SK-N-SH treated with all-trans-retinoic acid at 6 μM for 48 hours (cell line): ENCODE measurements at places on chromosomes 6 and 20.

DNA sequence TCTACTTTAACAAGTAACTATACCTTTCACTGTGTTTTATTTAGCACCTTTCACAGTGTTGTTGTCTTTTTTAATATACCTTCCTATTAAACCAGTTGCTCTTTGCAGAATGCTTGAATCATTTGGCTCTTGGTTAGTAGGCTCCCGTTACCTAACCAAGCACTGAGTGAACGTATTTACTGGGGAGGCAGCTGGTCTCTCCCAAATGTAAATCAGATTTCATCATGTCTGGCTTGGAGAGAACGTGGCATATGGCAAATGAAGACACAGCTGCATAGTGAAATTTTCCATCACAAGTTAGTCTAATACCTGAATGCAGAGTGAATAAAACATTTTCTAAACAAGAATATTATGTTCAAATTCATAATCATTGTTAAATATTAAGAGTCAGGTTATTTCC lies 12.4 kb downstream of the HTR1E start:
- no peak for ATAC-seq

GRCh38 chr6:13428583-13429405 lies 58.6 kb downstream of the GFOD1 start:
- ATAC-seq = no peak

- no peak for ATAC-seq
Measured at GRCh38 chr20:58459058-58459750, 56.0 kb downstream of the APCDD1L start.

DNA sequence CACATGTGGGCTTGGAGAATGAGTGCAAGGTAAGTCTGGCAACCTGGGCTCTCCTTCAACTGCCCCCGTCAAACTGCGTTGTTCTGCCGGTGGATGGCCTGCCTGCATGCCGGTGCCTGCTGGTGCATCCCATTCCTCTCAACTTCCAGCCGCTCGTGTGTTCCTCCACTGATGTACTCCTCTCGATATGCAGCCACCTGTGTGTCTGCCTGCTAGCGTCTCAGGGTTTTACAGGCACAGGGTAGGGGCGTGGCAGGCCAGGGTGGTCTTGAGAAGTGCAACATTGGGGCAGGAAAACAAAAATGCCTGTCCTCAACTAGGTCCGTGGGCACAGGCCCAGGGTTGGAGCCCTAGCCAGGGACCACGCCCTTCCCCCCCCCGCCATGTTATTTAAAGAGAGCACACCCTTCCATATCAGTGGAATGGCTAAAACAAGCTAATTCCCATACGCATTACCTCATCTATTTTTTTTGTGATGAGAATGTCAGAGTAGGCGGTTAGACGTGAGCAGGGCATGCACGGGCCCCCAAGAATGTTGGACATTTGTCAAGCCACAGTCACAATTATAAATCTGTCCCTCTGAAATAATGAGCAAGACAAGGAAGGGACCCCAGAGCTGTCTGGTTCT lies 33.2 kb downstream of the SERPINB6 start:
- no peak for ATAC-seq

GRCh38 chr6:152532556-152533422 lies 104.4 kb downstream of the SYNE1 start:
- ATAC-seq = no peak

DNA sequence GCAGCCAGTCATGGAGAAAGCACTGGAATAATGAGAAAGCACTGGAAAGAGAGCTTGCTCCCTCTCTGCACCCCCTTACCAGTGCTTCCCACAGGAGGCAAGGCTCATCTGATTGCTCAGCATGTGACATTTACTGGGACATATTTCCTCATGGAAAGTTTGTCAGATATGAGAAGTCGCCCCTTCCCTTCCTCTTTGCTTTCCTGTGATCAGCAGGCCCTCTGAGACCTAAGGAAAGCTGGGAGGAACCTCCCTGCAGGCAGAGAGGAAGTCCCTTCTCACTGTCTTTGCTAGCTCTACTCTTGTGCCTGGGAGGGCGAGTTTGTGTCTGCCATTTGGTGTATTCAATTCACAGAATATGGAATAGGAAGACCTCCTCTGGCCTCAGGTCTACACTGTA lies 283.8 kb downstream of the ALDH8A1 start:
- ATAC-seq = no peak

DNA sequence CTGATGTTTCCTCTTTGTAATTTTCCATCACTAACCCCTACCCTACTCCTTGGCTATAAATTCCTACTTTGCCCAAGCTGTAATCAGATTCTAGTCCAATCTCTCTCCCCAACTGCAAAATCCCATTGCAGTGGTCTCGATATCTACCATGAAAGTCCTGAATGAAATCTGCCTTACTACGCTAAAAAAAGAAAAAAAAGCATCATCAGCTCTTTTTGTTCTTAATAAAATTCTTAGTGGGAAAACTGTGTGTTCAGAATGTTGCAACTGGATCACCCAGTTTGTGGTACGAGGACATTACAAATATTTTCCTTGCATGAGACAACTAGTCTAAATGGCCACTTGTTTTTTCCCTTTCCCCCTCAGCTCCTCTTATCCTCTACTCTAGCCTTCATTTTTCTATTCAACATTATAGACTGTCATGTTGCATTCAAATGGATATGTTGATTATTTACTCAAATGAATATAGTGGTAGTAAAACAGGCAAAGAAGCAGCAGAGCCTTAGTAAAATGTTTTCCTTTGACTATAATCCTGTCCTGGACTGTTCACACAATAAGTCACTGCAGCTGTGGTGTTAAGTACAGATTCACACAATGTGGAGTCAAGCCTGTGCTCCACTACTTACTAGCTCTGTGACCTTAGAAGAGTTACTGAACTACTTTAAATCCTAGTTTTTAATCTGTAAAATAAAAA lies 527.1 kb upstream of the MARCKS start:
- no peak for ATAC-seq

GRCh38 chr6:81562169-81562568 lies 190.3 kb downstream of the TENT5A start:
- peak; percentile 94 for ATAC-seq

GRCh38 chr20:61683721-61684120 lies 382.0 kb downstream of the TAF4 start:
- no peak for ATAC-seq

- ATAC-seq = no peak
Measured at GRCh38 chr20:60540591-60540990, 582.4 kb downstream of the CDH26 start.

DNA sequence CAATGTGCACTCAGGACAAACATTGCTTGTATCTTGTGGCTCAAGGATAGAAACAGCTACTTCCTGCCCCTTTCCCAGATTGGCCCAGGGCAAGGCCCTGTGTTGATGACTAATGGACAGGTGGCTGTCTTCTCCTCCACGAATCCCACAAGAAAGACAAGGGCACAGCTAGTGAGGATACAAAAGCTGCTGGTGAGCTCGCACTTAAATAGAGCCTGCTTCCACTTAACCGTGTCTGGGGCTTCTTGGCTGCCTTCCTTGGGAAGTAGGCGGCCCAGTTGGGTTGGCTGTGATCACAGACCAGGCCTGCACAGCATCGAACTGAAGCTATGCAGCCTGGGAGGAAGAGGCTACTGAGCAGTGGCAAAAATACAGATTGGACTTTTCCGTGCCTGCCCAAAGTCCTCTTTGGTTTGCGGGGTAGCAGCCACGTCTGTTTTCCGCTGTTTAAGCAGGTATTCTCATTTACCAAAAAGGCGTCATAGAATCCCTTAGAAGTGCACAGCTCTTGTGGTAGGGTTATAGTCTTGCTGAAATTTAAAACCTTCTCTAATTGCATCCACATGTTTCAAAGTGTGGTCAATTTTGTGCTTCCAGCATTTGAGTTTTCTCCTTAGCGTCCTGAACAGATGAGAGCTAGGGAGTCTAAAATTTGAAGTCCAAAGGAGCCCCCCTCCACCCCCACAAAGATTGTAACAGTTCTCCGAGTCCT lies 23.0 kb upstream of the NAA20 start:
- peak; percentile 51 for ATAC-seq

DNA sequence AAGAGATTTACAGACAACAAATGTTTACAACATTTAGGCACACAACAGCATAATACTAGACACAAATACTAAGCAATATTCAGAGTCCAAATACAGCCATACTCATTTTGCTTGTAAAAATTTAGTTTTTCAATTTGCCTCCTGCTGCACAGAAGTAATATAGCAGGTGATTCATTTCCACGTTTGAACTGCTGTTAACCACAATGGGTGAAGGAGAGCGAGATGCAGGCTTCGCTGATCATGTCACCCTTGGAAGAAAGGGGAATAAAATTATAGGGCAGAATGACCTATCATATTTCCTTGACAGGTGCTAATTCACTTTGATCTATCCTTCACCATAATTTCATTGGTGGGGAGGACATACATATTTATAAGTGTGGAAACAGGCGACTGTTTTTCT lies 643.8 kb upstream of the AGPAT4 start:
- no peak for ATAC-seq

- no peak for ATAC-seq
Measured at GRCh38 chr20:58544891-58545290, 29.7 kb upstream of the APCDD1L start.

- no peak for ATAC-seq
Measured at GRCh38 chr6:163442336-163442735, 27.8 kb downstream of the QKI start.

DNA sequence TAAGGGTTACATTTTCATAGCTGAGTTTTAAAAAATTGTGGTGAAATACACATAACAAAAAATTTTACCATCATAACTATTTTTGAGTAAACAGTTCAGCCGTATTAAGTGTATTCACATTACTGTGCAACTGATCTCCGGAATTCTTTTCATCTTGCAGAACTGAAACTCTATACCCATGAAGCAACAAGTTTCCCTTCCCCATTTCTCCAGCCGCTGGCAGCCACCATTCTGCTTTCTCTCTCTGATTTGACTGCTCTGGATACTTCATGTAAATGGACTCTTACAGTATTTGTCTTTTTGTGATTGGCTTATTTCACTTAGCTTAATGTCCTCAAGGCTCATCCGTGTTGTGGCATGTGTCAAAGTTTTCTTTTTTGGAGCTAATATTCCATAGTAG lies 341.6 kb downstream of the QKI start:
- ATAC-seq = no peak

DNA sequence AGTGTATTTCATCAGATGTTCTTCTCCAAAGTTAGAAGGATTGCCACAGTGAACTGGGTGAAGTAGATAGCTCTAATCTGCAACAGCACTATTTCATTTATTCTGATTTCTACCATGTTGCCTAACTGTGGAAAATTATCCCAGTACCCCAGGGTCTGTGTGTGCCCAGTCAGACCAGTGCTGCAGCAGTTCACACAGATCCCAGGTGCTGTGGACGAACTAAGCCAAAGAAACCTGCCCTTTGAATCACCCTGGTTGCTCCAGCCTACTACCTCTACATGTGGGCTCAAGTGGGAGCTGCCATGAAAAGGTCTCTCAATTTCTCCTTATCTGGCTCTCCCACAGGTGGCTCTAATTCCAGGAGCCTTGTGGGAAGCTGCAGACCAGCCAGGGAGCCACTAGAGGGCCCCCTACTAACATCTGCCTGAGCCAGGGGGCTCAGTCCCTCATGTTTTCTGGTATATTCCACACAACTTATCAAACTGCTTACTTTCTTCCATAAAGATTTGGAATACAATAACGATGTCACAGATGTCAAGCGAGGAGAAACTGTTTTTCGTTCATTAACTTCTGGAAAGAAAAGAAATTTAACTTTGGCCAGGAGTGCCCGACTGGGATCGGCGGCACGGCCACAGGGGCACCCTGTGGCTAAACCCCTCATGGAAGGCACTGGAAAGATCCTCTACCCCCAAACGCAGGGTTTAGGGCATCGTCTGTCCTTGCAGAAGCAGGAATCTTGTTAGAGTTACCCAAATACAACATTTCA lies 31.6 kb upstream of the LY86 start:
- peak; percentile 82 for ATAC-seq

- no peak for ATAC-seq
Measured at GRCh38 chr6:29641430-29642148, 8.6 kb upstream of the GABBR1 start.

- ATAC-seq = peak; percentile 42
Measured at GRCh38 chr6:146891615-146892265, 293.0 kb downstream of the ADGB start.

DNA sequence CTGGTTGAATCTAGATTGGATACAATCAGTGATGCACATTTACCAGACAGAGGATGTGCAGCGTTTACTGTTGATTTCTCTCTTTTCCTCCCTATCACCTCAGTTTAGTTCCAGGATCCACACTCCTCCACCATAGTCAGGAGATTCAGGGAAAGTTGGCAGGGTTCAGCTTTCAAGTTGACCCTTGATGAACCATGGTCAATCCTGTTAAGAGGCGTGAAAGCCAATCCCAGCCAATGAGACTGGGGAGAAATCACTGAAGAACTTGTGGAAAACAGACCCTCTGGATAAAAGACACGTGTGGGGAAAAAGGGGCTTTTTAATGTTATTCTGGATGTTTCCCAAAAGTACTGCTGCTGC lies 19.2 kb upstream of the SCP2D1 start:
- peak; percentile 35; the same call in 2 of the 3 replicates for ATAC-seq

DNA sequence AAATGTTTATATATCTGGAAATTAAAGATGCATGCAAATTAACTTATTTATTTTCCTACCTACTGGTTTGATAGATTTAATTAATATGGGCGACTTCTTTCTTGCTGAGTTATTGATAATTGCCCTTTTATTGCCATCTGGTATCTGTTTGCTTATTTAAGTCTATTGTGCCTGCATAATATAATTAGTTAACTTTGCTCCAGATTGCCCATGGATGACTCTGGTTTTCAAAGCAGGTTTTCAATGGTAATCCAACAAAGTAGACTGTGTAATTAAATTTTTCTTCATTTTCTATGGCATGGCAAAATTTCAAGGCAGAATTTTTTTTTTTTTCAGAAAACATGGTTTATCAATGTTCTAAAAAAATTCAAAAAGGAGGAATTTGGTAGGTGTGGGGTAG lies 1092.0 kb downstream of the GRIK2 start:
- no peak for ATAC-seq

- ATAC-seq = peak; percentile 66
Measured at GRCh38 chr6:108581237-108581931, 20.7 kb downstream of the FOXO3 start.

GRCh38 chr6:156780962-156781853 lies 4.0 kb downstream of the ARID1B start:
- no peak for ATAC-seq

DNA sequence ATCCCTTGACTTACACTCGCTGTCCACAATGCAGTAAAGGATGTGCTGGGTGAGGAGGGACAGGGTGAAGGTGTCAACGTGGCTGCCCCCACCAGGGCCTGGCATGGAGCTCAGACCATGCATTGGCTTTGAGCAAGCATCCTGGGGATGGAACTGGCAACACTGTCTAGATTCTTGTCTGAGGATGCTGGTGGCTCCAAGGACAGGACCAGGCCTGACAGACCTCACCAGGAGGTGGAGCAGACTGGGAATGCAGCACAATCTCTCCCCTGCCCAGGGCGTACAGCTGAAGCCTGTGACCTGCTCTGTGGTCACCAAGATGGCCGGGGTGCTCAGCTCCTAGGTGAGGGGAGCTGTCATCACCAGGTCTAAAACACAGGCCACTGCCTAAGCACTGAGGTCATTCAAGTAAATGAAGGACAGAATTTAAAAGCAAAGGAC lies 50.9 kb downstream of the MYH7B start:
- ATAC-seq = no peak

GRCh38 chr6:46011188-46012085 lies 4.2 kb downstream of the CLIC5 start:
- ATAC-seq = no peak

GRCh38 chr6:150690681-150691080 lies 91.0 kb downstream of the PLEKHG1 start:
- ATAC-seq = no peak

GRCh38 chr20:19932170-19932667 lies 84.9 kb upstream of the NAA20 start:
- ATAC-seq = peak; percentile 95

GRCh38 chr20:11401988-11402387 lies 515.7 kb upstream of the BTBD3 start:
- ATAC-seq = no peak

- ATAC-seq = no peak
Measured at GRCh38 chr6:32832535-32832934, 6.0 kb downstream of the TAP2 start.
